ENCODE measurements at places on chromosomes 4 and X.

GRCh38 chrX:143570782-143571181 lies 53.5 kb upstream of the SPANXN3 start:
- no peak for DNase-seq

DNA sequence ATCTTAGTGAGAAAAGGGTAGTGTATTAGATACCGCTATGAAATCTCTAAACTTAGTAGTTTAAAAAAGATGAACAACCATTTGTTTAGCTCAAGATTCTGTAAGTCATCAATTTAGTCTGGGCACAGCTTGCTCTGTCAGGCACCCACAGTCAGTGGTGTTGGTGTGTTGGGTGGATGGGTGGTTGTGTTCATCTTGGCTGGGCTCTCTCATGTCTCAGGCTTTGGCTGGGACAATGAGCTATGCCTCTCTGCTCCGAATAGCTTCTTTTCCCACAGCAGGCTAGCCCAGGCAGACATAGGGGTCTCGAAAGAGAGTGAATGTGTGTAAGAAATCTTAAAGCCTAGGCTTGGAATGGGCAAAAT lies 127.0 kb upstream of the GATB start:
- DNase-seq = no peak

DNA sequence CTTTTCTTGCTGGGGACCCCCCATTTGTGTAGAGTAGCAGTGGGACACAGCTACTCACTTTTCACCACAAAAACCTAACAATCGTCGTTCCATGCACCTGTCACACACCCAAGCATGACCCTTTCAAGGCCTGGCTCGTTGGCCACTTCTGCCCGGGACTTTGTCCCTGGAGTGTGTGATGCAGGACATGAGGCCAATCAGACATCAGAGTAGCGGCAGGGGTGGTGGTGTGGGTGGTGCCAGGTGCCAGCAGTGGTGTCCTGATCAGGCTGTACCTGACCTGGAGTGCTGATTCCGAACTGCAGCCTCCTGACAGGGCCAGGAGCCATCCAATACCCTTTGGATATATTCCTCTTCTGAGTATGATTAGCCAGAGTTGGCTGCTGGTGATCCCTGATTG lies 23.1 kb upstream of the PROM1 start:
- DNase-seq = no peak

- no peak for DNase-seq
Measured at GRCh38 chr4:78656968-78657445, 105.4 kb downstream of the ANXA3 start.

DNA sequence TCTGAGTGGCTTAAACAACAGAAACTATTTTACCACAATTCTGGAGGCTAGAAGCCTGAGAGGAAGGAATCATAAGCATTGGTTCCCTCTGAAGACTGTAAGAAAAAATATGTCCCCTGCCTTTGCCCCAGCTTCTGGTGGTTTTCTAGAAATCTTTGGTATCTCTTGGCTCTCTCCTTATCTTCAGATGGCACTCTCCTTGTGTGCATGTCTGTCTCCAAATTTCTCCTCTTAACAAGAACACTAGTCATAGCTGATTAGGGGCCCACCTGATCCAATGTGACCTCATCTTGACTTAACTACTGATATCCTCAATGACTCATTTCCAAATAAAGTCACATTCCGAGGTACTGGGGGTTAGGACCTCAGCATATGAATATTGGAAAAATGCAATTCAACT lies 635.0 kb upstream of the NR3C2 start:
- no peak for DNase-seq

- DNase-seq = peak; percentile 79
Measured at GRCh38 chrX:10620121-10620699, at the start of gene MID1. Gene MID1, minus strand, starts transcription at chrX:10620585. Its CDS starts 53,038 bp downstream, at chrX:10567547.

DNA sequence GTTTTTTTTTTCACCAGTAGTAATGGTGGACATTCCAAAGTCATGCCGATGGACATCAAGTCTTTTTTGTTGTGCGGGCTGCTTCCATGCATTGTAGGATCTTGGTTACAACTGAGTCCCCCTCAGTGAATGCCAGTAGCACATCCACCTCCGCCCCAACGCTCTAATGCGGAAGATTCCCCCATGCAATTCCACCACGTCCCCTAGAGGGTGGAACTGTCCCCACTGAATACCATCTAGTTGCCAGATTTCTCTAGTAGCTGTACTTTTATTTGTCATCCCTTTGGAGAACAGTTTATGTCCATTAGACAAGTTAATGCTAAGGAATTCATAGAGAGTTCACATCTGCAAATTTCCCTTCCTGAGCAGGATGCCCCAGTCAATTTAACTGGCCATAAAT lies 6.7 kb downstream of the SHISA3 start:
- DNase-seq = no peak

DNA sequence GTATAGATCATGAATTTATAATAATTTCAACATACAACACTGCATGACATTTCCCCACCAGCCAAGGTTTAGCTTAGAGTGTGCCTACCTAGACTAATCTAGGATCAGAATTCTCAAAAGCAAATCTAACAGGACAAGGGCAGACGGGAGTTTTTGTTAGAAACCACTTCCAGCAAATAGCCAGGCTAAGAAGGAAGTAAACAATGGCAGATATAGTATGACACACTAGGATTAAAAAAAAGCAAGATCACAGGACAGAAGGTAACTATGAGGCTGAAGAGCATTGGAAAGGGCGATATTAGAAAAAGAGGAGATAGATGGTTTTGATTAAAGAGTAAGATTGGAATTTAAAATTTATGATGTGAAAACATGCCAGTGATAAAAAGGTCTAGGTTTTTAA lies 124.8 kb downstream of the LRBA start:
- DNase-seq = no peak

DNA sequence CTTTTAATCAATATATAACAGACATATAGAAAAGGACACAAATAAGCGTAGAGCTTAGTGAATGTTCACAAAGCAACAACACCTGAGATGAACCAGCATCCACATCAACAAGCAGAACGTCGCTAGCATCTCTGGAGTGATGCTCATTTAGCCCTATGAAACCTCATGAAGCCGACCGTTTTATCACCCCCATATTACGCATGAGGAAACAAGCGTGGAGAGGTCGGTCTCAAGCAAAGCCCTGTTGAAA lies 524 bp upstream of the RPS3A start:
- no peak for DNase-seq

GRCh38 chr4:183936047-183936446 lies 30.9 kb downstream of the STOX2 start:
- no peak for DNase-seq

DNA sequence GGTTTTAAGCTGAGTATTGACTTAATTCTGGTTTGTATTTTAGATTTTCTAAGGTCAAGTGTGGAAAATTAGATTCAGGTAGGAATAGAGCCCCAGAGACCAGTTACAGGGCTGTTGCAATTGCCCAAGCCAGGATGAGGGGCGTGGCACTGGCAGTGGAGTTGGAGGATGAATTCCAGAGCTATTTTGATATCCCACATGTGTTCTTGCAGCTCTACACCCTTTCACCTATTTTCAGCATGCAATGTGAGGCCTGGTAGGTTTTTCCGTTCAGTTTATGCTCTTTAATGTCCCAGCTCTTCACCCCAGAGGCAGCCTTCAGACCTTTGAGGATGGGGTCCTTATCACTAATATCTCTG lies 17.9 kb upstream of the OGT start:
- no peak for DNase-seq

DNA sequence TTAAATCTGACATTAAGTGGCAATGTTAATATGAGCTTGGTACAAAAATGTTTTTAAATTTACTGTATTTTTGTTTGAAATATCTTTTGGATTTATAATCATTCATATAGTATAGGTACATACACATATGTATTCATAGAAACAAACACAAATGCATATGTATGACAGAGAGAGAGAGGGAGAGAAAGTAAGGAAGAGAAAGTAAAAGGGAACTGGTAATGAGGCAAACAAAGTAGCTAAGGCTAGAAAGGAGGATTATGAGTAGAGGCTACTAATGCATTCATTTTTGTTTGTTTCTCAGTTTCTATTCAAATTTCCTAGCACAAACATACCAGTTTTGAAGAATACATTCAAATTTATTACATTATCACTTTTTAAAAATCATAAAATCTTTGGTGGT lies 132.4 kb downstream of the GLRA3 start:
- no peak for DNase-seq

DNA sequence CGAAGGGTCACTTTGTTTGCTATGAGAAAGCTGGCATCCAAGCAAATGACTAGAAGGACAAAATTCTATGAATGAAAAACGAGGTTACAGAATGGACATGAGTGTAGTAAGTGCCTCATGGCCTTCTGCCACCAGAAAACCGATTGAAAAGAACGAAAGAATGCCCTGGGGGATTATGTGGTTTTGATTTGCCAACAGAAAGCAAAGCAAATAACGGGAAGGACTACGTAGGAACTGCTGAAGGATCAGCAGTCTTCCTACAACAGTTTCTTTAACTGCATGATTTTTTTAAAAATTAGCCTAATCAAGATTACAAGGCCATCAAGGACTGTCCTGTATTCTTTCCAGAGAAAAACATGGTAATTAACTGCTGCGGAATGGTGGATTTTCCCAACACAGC lies 50.6 kb downstream of the NRK start:
- no peak for DNase-seq

DNA sequence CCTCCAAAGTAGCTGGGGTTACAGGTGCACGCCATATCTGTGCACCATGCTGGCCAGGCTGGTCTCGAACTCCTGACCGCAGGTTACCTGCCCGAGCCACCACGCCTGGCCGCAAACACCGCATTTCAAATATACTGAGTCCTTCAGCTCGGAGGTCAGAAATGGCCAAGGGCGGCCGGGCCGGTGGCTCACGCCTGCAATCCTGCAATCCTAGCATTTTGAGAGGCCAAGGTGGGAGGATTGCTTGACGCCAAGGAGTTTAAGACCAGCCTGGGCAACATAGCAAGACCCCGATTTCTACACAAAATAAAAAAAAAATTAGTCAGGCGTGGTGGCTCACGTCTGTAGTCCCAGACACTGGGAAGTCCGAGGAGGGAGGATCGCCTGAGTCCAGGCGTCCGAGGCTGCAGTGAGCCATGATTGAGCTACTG lies 71.9 kb upstream of the PPP2R3B start:
- no peak for DNase-seq

GRCh38 chr4:10032625-10033024 lies 11.3 kb upstream of the SLC2A9 start:
- peak; percentile 41 for DNase-seq

- peak; percentile 64 for DNase-seq
Measured at GRCh38 chr4:40576651-40577480, 52.8 kb downstream of the RBM47 start.

DNA sequence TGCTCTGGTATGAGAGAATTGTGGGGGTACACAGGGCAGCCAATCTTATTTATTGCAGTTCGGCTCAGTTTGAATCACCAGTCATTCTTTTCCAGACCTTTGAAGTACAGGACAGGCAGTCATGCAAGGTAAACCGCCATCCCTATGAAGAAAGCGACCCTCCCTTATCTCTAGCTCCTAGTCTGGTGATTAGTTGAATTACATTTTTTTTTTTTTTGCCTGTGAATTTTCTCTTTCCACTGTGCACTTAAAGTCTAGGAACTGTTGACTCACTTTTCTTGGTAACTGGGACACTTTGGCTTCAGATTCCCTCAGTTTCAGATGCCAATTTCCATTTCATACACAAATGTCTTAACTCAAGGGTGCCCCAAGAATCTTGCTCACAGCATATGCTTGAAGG lies 82.4 kb upstream of the FAM9C start:
- no peak for DNase-seq

- no peak for DNase-seq
Measured at GRCh38 chrX:54980334-54980733, 13.7 kb downstream of the PFKFB1 start.

GRCh38 chrX:30483996-30484395 lies 93.6 kb downstream of the TASL start:
- DNase-seq = peak; percentile 1

GRCh38 chr4:35494955-35495354 lies 749.4 kb downstream of the ARAP2 start:
- no peak for DNase-seq

DNA sequence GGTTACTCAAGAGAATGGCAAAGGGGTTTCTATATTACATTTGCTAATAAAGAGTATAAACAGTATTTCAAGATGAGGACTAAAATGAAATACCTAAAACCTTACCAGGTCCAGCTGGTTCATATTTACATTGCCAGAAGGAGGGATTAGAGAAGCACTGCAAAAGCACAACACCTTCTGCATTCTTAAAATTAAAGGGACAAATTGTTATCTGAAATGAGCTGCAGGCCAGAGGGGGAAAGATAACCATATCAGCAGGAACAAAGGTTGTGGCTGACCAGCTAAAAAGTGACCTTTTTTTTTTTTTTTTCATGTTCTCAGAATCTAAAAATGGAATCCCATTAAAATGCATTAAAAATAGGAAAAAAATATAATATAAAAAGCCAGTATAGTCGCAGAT lies 39.7 kb downstream of the AFF2 start:
- DNase-seq = no peak

DNA sequence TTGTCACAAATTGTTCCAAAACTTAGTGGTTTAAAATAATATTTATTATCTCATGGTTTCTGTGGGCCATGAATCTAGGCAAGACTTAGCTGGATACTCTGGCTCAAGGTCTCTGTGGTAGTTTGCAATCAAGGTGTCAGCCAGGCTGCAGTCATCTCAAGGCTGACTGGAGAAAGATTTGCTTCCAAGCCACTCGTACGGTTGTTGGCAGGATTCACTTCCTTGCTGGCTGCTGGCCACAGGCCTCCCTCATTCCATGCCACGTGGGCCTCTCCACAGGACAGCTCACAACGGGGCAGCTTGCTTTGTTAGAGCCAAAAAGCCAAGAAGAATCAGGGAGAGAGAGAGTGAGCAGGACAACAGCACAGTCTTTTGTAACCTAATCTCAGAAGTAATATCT lies 101.4 kb downstream of the WWC2 start:
- peak; percentile 91 for DNase-seq

DNA sequence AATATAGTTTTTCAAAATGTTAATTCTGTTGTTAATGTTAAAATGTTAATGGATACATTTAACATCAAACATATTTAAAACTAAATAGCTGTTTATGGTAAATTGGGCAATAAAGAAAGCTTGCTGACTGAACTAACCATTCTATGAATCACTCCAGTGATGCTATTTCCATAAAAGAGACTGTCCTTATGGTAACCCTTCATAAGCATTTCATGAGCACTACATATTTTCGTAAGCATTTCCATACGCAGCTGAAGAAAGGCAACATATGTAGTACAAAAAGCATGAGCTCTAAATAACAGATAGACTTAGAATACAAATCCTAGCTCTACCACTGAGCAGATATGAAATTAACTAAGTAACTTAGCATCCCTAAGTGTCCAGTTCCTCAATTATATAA lies 188.9 kb downstream of the COL25A1 start:
- no peak for DNase-seq

All from thyroid gland (tissue), 4 donors.